PC-9 (cell line): ENCODE measurements at places on chromosomes 6 and 20. TPM values are rescaled to one million over a fixed set of nuclear protein-coding genes. Genes with fewer than 3 reads are reported as not detected.

DNA sequence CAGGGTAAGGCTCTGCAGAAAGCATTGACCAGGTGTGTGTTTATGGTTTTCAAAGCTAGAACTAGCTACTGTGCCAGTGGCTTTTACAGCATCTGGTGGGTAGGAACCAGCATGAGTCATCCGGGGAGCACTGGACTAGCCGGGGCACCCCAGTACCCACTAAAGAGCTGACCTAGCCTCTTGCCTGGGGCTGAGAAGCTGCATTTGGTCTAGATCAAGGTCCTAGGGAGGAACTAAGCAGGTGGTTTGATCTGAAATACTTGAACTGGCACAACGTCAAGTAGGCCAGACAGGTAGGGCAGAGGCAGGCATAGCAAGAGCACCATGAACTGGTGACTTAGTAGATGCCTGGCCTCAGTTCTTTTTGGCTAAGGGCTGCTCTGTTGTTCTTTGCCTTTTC lies 109.8 kb upstream of the PTPRK start:
- peak; percentile 95 for DNase-seq

GRCh38 chr20:20864351-20865096 lies 152.1 kb upstream of the RALGAPA2 start:
- DNase-seq, result no peak

DNA sequence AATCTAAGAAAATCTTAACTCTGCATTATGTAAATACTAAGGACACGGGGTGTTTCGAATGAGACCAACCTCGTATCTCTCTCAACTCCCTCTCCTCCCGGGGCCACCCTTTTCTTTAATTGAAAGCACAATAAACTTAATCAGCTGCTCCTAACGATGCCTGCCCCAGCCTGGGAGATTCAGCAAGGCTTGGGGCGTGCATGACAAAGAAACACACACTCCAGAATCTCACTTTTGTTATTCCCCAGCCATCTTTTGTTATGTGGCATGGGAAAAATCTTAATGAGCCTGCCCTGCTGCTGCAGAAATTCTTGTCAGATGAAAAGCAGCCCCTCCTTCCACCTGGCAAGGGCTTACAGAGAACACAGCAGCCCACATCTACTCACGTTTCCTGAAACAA lies 117.4 kb downstream of the TTLL2 start:
- DNase-seq, result no peak

Gene FAM135A
- total RNA-seq, result 16.0 and 16.7 TPM in 2 replicates

DNA sequence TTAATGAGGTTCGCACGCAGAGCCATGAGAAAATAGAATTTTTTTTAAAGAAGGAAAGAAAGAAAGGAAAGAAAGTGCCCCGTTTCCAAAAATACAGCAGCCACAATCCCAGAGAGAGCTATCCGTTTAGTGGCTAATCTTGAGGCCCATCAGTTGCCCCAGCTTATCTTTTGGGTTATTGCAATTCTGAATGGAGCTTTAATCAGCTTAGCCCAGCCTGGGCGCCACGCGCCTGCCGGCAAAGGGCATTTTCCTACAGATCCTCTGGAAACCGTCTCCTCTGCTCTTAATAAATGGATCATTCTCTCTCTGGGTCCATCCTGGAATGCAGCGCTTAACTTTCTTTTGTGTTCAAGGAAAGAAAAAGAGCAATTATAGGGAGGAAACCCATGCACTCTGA lies 413.3 kb downstream of the MAFB start:
- DNase-seq, result no peak

GRCh38 chr20:12053353-12053752 lies 135.7 kb downstream of the BTBD3 start:
- no peak for DNase-seq

Gene TFAP2A
- 37.0 and 43.8 TPM in 2 replicates for total RNA-seq

DNA sequence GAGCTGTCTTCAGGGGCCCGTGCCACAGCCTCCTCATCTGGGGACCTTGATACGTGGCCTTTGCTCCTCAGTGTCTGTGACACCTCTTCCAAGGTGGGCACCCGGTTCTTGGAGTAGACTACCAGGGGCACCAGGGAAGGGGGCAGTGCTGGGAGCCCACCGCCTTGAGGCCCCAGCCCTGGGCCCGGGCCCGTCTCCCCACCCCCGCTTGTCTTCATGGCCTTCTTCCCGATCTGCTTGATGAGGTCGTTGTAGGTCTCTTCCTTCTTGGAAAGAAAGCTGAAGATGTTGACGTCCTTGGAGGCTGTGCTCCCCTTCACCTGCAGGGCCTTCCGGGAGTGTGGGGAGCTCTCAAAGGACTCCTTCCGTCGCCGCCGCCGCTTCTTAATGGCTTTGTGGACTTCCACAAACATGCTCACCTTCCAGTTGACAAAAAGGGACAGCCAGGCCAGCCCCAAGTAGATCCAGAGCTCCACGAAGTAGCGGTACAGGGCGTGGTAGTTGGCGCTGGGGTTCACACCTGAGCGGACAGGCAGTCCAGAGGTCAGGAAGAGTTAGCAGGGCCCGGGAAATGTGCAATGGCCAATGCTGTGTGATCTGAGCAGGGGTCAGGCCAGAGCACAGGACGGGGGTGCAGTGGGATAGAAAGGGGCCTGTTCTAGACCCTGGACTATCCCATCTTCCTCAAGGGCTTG lies 37.9 kb downstream of the KCNK5 start:
- peak; percentile 26 for DNase-seq

- no peak for DNase-seq
Measured at GRCh38 chr6:44029444-44030185, 97.6 kb downstream of the MRPL14 start.

DNA sequence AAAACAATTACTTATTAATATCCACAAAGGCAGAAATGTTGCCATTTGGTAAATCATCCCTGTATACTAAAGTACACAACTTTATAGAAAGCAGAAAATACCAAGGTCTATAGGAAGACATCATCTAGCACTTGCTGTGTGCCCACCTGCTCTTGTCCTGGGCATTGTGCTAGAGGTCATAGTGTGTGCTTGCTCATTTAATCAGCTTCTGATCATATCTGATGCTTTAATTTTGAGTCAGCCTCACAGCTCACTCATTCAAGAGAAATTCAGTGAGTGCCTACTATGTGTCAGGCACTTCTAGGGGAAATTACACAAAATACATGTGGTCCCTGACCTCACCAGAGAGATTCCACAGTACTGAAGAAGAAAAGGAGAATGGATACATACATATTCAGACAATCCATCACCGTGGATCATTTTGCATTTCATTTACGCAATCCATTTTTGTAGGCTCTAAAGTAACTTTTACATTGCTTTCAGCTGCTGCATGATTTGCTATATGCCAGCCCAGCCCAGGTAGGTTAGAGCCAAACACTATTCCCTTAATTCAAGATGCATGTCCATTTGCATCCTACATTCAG lies 167.9 kb upstream of the MCHR2 start:
- no peak for DNase-seq

DNA sequence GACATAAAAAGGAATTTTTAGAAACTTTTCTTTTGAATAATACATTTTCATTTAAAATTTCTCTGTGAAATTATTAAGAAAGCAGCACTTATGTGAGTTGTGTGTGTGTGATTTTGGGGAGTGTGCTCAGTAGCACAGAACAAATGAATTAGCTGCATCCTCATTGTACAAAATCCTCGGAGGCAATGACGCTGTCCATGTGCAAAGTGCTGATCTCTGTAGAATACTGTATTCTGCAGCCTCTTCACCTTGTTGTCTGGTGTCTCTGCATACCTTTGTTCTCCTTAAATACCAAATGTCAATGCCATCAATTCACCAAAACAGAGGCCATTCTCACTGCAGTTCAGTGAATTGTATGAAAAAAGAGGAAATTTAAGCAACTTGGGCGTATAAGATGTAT lies 838.4 kb downstream of the QKI start:
- DNase-seq, result no peak

GRCh38 chr20:10922941-10923340 lies 249.1 kb upstream of the JAG1 start:
- DNase-seq, result peak; percentile 82

GRCh38 chr20:3901706-3902440 lies 12.7 kb downstream of the PANK2 start:
- no peak for DNase-seq

Gene HSPA1A
- total RNA-seq, result 378 and 385 TPM in 2 replicates

Gene NUDT3
- total RNA-seq, result 16.8 and 19.1 TPM in 2 replicates

GRCh38 chr6:72381076-72381475 lies 240.8 kb upstream of the KCNQ5 start:
- DNase-seq, result no peak

Gene MRAP2
- not detected in 2 replicates for total RNA-seq

Gene MLN
- not detected in 2 replicates for total RNA-seq

DNA sequence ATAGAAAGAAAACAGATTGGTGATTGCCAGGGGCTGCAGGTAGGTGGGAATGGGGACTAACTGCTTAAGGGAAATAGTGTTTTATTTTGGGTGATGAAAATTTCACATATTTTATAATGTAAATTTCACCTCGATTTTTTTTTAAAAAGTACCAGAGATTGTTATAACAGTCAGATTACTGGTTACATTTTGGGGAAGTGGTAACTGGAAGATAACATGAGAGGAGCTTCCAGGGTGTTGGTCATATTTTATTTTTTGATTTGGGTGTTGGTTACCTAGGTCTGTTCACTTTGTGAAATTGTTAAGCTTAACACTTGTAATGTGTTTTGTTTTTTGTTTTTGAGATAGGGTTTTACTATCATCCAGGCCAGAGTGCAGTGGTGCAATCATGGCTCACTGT lies 17.2 kb upstream of the CRIP3 start:
- DNase-seq, result no peak

Gene ADGRB3
- total RNA-seq, result not detected in 2 replicates

DNA sequence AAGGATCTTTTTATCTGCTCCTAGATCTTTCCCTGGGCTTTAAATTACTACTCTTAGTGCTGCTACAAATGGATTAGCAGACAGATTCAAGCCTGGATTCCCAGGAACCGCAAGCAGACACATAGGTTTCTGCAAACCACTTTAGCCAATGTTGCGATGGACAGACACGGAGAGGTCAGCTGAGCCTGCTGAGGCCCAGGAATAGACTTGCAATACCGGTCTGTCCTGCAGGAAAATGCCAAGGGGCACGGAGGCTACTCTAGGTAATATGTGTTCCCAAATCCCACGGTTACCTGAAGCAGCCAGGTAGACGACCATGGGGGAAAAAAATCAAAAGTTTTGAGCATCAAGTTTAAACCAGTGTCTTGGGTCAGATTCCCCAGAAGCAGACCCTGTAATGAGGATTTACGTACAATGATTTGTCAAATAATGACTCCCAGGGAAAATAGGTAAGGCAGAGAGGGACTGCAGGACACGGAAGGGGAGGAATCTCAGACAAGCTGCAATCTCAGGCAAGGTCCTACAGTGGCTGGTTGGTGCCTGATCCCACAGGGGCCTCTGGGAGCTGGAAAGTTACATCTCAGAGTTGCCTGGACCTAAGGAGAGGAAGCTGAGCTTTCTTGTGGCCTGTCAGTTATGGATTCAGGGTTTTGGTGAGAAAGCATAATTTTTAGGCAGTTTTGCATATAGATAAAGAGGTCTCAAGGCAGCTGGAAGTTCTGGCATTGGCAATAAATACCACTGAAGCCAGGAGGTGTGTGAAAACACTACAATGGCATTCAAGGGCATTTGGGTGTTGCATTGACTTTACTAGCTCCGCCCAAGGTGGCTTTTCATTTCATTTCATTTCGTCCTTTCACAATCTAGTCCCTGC lies 12.5 kb downstream of the OTOR start:
- peak; percentile 55 for DNase-seq
